ENCODE measurements at places on chromosomes 7 and 10. TPM values are rescaled to one million over a fixed set of nuclear protein-coding genes. Genes with fewer than 3 reads are reported as not detected.

Gene SAMD9
- total RNA-seq, result 5.0 TPM

Gene MACROH2A2
- total RNA-seq, result 22.9 TPM

DNA sequence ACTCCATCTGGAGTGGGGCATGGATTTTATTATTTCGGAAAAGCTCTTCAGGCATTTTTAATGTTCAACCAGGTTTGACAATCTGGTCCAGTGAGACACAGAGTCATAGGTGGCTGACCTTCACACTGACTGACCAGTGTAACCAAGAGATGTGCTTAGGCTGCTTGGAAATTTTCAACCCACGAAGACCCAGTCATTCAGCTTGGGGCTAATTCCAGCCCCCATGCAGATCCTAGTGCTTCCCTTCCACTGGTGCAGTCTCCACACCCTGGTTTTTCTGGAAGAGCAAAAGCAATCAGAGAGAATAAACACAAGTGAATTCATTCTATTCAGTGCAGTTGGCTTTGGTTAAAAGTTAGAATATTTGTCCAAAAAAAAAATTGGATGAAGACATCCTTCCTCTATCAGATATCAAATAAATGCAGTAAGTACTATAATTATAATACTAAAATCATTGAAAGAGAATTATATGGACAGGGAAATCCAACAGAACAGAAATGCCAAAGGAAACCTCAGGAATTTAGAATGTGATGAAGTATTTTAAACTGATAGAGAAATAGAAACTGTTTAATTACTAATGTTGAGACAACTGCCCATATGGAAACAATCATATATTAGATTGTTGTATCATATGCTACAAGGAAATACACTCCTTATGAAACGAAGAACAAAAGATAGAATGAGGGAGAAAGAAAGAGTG, 178.0 kb downstream of the NPSR1 start:
- H3K4me3 ChIP-seq, result no peak overlapping the region
- H3K27ac ChIP-seq, result no peak overlapping the region
- no peak for DNase-seq
- H3K27me3 ChIP-seq, result no peaks in the 10 kb centered on the region
- no peaks in the 10 kb centered on the region for H3K36me3 ChIP-seq
- peaks cover 20% of the 10 kb centered on the region for H3K4me1 ChIP-seq

DNA sequence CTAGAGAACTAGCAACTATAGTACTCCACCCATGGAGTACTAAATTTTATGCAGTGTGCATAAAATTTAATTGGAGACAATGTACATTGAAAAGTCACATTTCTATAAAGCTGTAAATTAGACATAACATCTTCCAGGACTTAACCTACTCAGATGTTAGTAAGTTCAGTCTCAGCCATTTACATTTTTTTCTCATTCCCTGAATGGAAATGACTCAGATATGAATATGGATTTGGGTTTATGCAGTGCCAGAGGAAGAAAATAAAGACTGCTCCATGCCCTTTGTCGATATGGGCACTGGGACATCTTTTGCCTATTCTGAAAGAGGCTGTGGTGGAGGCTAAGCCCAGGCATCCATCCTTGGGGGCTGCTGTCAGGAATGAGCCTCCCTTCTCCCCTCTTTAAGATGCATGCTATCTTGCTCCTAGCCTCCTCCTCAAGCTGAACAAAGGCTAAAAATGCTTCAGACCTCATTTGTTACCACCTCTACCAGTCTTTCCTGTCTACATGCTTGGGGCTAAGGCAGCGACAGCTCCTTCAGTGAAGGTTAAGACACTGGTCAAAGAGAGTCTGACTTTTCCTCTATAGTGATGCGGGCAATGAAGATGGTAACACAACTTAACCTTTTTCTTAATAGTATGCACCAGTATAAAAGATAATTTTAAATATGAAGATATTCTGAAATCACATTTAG, 486.8 kb upstream of the ANKRD30A start:
- H3K27ac ChIP-seq, result no peak overlapping the region
- H3K36me3 ChIP-seq, result no peaks in the 10 kb centered on the region
- no peak overlapping the region for H3K4me3 ChIP-seq
- H3K27me3 ChIP-seq, result no peaks in the 10 kb centered on the region
- H3K4me1 ChIP-seq, result peaks cover 30% of the 10 kb centered on the region

DNA sequence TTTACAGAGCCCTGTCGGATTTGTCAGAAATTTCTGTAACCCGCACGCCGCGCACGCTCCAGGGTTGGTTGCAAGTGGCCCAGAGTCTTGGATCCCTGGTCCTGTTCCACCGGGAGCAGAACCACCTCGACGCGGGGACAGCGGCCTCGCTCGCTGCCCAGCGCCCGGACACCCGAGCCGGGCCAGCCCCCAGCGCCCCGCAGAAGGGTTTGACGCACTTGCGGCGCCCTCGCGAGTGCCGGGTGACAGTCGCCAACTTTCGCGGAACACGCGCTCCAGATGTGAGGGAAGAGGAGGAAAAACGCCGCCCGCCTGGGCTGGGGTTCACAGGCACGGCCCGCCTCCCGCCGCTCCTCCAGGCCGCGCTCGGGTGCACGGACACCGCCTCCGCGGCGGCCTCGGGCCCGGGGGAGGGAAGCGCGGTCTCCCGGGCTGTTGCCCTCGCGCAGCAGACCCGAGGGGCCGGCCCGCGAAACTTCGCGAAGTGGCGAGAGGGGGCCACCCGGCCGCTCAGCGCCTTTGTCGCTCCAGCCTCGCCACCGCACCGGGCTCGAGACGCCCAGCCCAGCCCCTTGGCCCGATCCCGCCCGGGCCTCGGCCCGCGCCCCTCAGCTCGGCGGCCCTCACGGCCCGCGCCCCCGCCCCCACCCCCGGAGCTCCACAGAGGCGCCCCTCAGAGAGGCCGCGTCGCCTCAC, 514 bp downstream of the RNF216 start:
- peak overlapping the region; percentile 90 for H3K4me3 ChIP-seq
- no peak for DNase-seq
- H3K4me1 ChIP-seq, result peaks cover 41% of the 10 kb centered on the region
- no peaks in the 10 kb centered on the region for H3K27me3 ChIP-seq
- H3K27ac ChIP-seq, result peak overlapping the region; percentile 98
- H3K36me3 ChIP-seq, result peaks cover 7% of the 10 kb centered on the region

DNA sequence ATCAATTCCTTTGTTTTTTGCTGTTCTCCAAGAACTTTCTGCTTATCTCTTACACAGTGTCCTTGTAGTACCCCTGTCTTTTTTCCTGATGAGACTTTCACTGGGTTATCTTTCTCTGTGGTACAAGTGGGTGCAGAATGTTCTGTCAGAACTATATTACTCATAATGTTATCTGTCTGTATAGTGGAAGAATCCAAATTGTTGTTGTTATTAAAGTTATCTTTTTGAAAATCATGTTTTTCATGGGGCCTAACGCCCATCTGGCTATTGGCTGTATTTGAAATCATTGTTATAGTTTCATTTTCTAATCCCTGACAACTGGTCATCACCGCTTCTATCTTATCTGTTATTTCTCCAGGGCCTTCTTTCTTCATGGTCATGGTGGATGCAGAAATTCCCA, 163.0 kb upstream of the CCDC6 start:
- H3K27ac ChIP-seq, result no peak overlapping the region
- peaks cover 26% of the 10 kb centered on the region for H3K36me3 ChIP-seq
- H3K27me3 ChIP-seq, result no peaks in the 10 kb centered on the region
- DNase-seq, result no peak
- no peaks in the 10 kb centered on the region for H3K4me1 ChIP-seq

DNA sequence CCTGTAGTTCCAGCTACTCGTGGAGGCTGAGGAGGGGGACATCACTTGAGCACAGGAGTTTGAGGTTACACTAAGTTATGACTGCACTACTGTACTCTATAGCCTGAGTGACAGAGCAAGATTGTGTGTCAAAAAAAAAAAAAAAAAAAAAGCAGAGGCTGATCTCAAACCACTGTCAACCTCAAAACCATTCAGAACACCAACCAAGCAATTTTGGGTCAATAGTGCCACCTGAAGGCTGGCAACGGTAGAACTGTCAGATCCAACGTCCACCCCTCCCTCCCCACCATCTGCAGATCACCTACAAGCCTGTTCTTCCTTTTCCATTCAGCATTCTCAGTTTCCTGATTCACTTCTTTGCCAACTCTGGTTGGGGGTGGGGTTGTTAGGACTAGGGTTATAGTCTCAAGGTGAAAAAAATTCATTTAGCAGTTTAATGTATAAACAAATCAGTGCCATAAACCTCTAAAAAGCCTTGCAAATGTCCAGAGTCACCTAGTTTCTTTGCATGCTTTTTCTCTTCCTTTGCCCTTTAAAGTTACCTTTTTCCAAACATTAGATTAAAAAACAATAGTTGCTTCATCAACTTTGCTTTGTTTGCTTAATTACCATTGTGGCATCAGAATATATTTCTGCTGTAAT, 2.6 kb downstream of the MRPS33 start:
- peaks cover 10% of the 10 kb centered on the region for H3K36me3 ChIP-seq
- peaks cover 20% of the 10 kb centered on the region for H3K4me1 ChIP-seq
- H3K4me3 ChIP-seq, result no peak overlapping the region
- no peak overlapping the region for H3K27ac ChIP-seq
- no peak for DNase-seq

Gene ANKRD2
- total RNA-seq, result 0.60 TPM

GRCh38 chr10:32004161-32004591, 52.0 kb downstream of the KIF5B start:
- no peak overlapping the region for H3K4me3 ChIP-seq
- H3K27me3 ChIP-seq, result no peaks in the 10 kb centered on the region
- no peak for DNase-seq

DNA sequence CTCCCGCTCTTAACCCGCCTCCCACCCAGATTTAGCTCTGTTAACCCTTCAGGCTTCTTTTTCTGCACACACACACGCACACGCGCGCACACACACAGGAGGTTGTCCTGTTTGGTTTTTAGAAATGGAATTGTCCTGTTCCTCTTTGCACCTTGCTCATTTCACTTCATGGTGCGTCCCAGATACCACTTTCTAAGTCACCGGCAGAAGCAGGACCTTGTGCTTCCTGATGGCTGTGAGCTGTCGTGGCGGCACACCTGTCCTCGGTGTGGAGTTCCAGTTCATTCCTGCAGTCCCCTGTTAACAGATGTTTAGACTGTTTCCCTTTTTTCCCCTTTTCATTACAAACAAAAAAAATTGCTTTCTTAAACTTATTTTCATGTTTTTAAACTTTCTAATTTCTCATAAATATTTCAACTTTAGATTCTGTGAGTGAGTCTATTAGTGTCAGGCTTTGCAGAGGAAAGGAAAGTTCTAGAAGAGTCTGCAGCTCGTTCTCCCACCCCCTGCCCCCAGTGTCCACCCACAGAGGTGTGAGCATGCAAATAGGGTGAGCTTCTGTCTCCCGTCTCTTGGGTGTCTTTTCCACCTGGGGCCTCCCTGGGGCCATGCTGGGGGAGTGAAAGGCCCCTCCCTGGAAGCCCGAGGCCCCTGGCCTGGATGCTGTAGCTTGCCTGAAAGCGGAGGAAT, 85.5 kb downstream of the LHPP start:
- no peaks in the 10 kb centered on the region for H3K27me3 ChIP-seq
- no peaks in the 10 kb centered on the region for H3K4me1 ChIP-seq
- H3K27ac ChIP-seq, result no peak overlapping the region
- DNase-seq, result no peak

Gene NUTM2B
- 0.37 TPM for total RNA-seq

Gene OR2F2
- not detected for total RNA-seq

Gene BAZ1B
- total RNA-seq, result 74.9 TPM

DNA sequence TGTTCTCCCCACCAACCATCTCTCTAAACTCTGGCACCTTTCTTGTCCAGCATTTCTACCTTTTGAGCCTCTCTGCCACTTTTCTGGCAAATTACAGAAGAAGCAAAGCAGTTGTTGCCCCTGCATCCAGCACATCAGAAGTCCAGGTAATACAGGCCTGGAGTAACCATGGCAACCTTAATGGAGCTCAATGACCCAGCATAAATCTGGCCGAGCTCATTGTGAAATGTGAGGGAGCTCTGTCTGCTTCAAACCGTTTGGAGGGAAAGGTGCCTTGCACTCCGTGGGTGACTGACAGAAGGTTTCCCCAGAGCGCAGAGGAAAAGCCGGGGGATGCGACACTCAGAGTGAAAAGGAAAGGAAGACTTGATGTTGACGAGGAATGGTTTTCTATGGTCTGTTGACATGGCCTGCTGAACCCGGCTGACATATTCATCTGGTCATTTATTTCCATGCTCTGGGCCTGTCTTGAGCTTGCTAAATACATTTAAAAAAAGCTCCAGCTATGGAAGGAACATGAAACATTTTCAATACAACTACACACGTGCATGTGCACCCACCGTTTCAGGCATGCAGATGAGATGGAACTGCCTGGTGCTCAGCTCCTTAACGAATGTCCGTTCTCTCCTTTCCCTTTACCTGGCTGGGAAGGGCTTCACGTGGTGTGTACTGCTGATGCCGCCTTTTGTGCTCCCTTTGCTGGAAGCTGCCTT, 74.9 kb downstream of the ADRA2A start:
- no peak overlapping the region for H3K4me3 ChIP-seq
- DNase-seq, result no peak
- H3K27ac ChIP-seq, result no peak overlapping the region
- no peaks in the 10 kb centered on the region for H3K4me1 ChIP-seq

Gene ABCC2
- total RNA-seq, result 0.69 TPM

- H3K27me3 ChIP-seq, result no peaks in the 10 kb centered on the region
- peak overlapping the region; percentile 70 for H3K27ac ChIP-seq
- no peak for DNase-seq
- peaks cover 48% of the 10 kb centered on the region for H3K4me1 ChIP-seq
These were observed 187.7 kb downstream of the MTERF1 start for GRCh38 chr7:91692800-91693199.

DNA sequence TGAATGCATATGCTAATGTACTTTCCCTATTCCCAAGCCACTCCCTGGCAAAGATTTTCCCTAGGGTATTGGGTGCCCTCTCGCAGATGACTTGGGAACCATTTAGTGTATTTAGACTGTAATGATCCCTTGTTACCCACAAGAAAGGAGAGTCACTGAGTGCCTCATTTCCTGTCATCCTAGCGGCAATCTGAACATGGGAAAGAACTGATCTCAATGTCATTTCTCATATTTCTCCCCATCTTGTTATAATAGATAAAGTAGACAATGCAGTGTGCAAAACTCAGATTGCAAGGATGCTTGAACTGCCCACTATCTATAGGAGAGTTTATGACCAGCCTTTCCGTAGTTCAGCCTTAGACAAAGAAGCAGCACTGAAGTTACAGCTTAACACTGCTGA, 123.3 kb downstream of the MICU1 start:
- no peak overlapping the region for H3K4me3 ChIP-seq
- no peak overlapping the region for H3K27ac ChIP-seq
- peaks cover 14% of the 10 kb centered on the region for H3K36me3 ChIP-seq
- no peak for DNase-seq

DNA sequence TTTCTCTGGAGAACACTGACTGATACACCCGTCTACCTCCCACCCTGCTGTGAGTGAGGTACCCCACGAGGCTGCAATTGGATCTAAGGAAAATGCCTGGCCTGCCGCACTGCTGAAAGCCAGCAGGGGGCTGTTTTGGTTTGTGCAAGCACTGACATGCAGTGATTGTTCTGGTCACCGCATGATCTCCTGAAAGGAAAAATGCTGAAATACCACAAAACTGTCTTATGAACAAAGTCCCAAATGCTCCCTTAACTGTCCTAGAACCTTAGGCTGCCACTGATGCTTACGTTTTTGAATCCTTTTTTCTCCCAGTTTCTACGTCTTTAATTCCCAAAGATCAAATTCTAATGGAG, 132.7 kb downstream of the JCAD start:
- H3K4me3 ChIP-seq, result no peak overlapping the region
- H3K36me3 ChIP-seq, result no peaks in the 10 kb centered on the region
- H3K4me1 ChIP-seq, result peaks cover 43% of the 10 kb centered on the region
- no peak for DNase-seq
- peak overlapping the region; percentile 46 for H3K27ac ChIP-seq

GRCh38 chr10:23293973-23294590, 50.5 kb downstream of the C10orf67 start:
- H3K4me3 ChIP-seq, result no peak overlapping the region
- H3K36me3 ChIP-seq, result no peaks in the 10 kb centered on the region
- DNase-seq, result no peak
- H3K4me1 ChIP-seq, result no peaks in the 10 kb centered on the region
- H3K27ac ChIP-seq, result no peak overlapping the region
